Substantia nigra (tissue), 51 donors: ENCODE measurements at places on chromosomes 16 and 17.

GRCh38 chr17:49218941-49219913 lies 8.7 kb downstream of the ABI3 start:
- DNase-seq, result no peak

DNA sequence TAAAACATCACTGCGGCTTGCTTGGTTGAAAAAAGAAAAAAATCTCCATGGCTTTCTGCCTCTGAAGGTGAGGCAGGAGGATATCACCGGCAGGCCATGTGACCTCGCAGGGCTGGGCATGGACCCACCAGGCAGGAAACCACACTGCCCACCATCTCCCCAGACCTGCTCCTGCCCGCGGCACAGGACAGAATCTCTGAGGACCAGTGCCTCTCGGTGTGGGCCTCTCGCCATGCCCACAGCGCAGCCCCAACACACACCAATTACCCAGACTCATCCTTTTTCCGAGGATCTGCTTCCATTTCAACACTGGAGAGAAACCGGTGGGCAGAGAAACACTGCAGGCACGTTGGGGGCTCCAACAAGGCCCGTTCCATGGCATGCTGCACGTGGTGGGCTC lies 16.2 kb downstream of the DNASE1 start:
- no peak for DNase-seq

GRCh38 chr17:57601143-57601735 lies 143.9 kb downstream of the CCDC182 start:
- no peak for DNase-seq

DNA sequence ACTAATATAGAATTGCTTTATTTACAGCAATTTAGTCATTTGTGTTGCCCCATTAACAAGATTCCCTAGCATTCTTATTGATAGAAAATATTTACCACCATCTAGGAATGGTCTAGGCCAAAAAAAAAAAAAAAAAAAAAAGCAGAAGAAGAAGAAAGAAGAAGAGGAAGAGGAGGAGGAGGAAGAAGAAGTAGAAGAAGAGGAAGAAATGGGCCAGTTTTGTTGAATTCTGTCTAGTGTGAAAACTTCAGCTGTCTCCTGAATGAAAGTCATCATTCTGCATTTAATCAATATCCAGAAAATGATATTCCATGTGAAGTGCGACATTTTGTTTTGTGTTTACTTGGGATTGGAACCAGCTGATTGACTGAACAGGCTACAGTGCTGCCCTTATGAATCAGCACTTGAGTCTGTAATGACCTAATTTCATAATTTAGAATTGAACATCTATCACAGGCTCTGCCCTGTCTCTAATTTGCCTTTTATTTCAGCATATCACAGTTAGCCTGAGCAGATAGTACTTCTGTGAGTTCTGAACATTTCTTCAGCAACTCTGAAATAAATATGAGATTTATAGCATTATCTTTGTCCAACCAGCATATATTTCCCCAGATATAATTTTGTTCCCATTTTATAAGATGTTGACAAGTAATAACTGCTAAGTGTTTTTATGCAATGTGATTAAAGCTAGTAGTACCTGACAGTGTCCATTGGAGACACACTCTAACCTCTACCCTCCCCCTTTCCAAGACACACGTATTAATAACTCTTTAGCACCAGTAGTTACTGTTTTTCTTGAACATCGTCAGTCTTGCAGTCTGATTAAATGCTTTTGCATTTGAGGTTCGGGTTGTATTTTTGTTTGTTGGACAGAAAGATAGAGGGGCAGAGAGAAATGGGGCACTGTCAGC lies 5.9 kb downstream of the ANKFN1 start:
- no peak for DNase-seq

GRCh38 chr16:88857728-88858339 lies 907 bp downstream of the TRAPPC2L start:
- peak; percentile 40 for DNase-seq

- DNase-seq, result no peak
Measured at GRCh38 chr17:80212109-80212508, 8.0 kb downstream of the SGSH start.

GRCh38 chr16:52573365-52574299 lies 26.7 kb upstream of the TOX3 start:
- no peak for DNase-seq

GRCh38 chr16:27862953-27863352 lies 200.6 kb downstream of the GSG1L start:
- DNase-seq, result no peak

- no peak for DNase-seq
Measured at GRCh38 chr17:30950669-30951399, 20.0 kb upstream of the RNF135 start.

GRCh38 chr16:49604602-49605001 lies 231.0 kb downstream of the C16orf78 start:
- no peak for DNase-seq

DNA sequence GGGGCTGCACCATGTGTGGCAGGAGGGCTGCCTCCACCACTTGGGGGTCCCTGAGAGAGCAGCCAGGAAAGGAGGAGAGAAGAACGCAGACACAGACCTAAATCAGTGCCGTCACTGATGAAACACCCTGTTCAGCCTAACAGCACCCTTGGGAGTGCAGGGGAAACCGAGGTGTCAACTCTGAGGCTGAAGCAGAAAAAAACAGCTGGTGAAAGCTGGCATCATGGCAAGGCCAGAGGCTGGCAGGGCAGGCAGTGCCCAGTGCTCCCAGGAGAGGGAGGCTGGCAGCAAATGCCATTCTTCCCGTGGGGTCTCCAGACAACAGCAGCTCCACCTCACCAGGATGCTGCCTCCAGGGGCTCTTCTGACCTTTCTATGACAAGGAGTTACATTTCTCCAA lies 23.1 kb downstream of the SPHK1 start:
- no peak for DNase-seq

GRCh38 chr16:78478267-78478861 lies 378.9 kb downstream of the WWOX start:
- no peak for DNase-seq

GRCh38 chr17:5975661-5976060 lies 94.5 kb upstream of the WSCD1 start:
- no peak for DNase-seq

- DNase-seq, result no peak
Measured at GRCh38 chr17:65852911-65853310, 291.5 kb upstream of the AXIN2 start.

DNA sequence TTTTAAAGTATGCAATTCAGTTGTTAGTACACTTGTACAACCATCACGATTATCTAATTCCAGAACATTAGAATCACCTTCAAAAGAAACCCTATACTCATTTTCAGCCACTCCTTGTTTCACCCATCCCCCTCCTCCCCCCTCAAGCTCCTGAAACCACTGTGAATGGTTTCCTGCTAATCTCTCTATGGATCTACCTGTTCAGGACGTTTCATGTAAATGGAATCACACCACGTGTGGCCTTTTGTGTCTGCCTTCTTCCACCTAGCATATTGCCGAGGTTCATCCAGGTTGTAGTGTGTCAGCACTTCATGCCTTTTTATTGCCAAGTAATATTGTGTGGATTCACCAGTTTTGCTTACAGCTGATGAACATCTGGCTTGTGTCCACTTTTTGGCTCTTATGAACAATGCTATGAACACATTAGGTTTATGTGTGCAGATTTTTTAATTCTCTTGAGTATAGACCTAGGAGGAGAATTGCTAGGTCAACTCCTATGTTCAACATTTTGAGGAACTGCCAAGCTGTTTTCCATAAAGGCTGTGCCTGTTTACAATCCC lies 17.8 kb downstream of the EIF4A3 start:
- no peak for DNase-seq

GRCh38 chr17:71580220-71580619 lies 540.6 kb upstream of the SOX9 start:
- no peak for DNase-seq

GRCh38 chr16:54140057-54140787 lies 146.4 kb downstream of the IRX3 start:
- DNase-seq, result no peak

- no peak for DNase-seq
Measured at GRCh38 chr16:2954656-2955381, 9.3 kb upstream of the KREMEN2 start.

DNA sequence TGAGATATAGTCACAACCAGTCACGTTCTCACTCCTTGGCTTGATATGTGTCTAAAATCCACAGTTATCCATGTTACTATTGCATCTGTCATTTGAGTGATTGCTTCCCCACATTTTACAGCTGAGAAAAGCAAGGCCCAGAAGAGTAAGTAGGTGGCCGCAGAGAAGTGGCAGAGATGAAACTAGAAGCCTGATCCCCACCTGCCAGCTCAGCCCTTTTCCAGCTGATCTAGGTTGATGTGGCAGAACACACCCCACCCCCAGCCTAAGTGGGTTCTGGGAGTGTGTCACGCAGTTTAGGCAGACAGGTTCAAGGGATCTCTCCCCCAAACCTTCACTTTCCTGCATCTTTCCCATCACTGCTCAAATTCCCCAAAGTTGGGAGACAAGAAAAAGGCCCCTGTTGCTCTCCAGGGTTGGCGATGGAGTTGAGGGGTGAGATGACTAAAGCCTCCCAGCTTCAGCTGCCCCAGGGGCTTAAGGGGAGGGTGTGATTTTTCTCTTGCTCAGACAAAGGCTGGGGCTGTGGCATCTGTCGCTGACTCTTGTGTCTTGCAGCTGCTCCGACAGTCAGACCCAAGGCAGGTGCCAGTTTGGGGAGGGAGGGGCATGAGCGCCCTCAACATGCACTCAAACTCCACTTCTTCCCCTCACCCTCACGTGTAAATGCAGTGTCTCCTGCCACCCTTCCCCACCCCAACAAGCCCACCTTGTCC lies 48.9 kb upstream of the LHX1 start:
- DNase-seq, result no peak

DNA sequence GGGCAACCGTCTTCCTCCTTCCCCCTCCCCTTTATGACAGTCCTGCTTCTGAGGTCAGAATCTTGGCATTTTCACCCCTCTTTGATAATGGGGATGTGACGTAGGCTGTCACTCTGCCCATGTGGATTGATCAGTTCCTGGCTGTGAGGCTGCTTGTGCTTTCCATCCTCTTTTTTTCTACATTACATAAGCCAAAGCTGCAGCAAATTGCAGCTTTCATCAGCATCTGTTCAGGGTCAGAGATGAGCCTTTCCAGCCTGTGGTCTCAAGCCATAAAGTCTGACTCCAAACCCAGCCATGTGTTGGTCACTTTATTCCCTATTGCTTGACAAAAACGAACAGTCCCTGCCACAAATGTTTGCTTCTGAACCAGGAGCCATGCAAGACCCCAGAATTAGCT lies 535.1 kb downstream of the CDH11 start:
- DNase-seq, result no peak

- DNase-seq, result no peak
Measured at GRCh38 chr16:67258161-67258835, 9.5 kb downstream of the SLC9A5 start.

DNA sequence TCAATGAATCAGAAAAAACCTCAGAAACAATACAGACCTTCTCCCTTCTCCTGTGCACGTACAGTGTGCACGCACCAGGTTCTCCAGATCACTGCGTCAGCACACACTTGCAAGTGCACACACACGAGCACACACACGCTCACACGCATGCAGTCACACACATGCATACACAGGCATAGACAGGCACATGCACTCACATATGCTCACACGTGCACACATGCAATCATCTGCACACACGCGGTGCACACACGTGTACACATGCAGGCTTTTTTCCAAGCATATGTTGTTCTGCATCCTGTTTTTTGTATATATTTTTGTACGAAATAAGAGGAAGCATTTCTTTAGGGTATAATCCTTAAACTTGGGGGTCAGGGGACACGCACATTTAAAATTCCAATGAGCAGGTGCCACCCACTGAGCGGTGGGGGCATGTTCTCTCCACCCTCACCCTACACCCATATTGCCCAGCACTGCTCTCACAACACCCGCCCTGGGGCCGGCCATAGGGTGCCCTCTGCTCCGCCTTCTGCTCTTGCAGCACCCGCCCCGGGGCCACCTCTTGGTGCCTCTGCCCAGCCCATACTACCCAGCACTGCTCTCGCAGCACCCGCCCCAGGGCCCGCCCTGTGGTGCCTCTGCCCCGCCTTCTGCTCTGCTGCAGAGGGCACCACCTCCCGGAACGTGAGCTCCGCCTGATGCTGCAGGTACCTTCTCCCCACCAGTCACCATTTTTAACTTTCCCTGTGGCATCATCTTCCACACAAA lies 20.9 kb downstream of the KLHDC4 start:
- DNase-seq, result no peak

GRCh38 chr16:56259425-56259779 lies 68.1 kb downstream of the GNAO1 start:
- no peak for DNase-seq

DNA sequence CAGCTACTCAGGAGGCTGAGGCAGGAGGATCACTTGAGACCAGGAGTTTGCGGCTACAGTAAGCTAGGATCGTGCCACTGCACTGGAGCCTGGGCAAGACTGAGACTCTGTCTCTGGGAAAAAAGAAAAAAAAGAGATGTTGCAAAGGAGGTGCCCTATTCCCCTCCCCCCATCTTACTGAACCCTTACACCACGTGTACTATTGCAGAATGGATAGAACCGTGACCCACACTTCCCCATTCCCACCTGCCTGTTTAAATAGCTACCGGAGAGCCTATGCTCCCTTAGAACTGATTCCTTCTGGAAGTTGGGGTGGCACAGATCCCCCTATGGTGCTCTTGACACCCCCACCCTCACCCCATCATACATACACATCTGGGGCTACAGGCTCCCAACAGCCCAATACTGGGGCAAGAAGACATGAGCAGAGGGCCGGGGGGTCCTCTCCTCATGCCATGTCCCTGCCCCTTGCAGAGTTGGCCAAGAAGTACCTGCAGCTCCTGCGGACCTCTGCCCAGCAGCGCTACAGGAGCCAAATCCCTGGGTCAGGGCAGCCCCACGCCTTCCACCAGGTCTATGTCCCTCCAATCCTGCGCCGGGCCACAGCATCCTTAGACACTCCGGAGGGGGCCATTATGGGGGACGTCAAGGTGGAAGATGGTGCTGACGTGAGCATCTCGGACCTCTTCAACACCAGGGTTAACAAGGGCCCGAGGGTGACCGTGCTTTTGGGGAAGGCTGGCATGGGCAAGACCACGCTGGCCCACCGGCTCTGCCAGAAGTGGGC lies 35.7 kb downstream of the NLRC5 start:
- DNase-seq, result no peak

- DNase-seq, result no peak
Measured at GRCh38 chr16:29126057-29126494, 141.2 kb downstream of the LAT start.

- DNase-seq, result no peak
Measured at GRCh38 chr16:70676675-70677498, 9.0 kb downstream of the MTSS2 start.

DNA sequence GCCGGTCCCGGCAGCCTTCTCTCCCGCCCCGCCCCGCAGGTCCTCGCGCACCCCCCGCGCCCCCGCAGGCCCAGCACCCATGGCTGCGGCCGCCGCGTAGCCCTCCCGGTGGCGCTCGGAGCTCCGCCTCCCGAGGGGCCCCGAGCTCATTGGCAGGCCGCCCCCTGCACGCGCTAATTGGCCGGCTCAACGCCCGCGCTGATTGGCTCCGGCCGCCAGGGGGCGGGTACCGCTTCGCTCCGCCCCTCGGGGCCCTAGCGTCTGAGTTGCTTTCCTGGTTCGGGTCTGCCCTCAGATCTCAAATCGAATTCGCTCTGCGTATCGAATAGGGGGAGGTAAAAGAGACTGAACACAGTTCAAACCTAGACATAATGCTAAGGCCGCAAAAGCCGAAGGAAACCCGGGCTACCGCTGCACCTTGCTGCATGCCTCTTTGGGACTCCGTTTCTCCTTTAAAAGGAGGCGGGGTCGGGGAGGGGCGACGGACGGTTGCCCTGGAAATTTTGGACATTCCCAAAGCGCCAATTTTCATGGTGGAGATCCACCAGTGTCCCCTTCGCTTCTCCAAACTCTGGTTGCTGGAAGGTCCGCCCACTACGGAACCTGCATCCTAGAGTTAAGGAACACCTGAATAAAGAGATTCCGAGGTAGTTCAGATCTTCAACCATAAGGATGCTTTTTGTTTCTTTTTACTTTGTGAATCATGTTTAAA lies at the start of gene DEXI:
DEXI (minus strand) TSS at position 117 of the 712 bp plus-strand sequence. CDS start 463 bp downstream, outside the sequence.
- peak; percentile 71 for DNase-seq
